ENCODE measurements at places on chromosomes 7 and 10. TPM values are rescaled to one million over a fixed set of nuclear protein-coding genes. Genes with fewer than 3 reads are reported as not detected.

- DNase-seq = no peak
These were observed 139.1 kb downstream of the ARHGAP12 start for GRCh38 chr10:31789555-31789954.

DNA sequence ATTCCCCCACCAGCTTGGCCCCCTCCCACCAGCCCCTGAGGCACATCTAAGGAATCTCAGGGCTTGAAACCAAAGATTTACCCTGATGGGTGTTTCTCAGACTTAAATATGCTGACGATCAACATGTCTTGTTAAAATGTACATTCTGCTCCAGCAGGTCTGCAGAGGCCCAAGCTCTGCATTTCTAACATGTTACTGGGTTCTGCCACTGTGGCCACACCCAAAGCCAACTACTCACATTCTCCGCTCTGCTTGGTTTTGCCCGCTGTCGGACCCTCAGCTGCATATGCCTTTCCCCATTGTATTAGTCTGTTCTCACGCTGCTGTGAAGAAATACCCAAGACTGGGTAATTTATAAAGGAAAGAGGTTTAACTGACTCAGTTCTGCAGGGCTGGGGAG lies 8.9 kb downstream of the PIP4K2A start:
- DNase-seq = no peak

GRCh38 chr7:146728141-146728540 lies 611.5 kb downstream of the CNTNAP2 start:
- no peak for DNase-seq

DNA sequence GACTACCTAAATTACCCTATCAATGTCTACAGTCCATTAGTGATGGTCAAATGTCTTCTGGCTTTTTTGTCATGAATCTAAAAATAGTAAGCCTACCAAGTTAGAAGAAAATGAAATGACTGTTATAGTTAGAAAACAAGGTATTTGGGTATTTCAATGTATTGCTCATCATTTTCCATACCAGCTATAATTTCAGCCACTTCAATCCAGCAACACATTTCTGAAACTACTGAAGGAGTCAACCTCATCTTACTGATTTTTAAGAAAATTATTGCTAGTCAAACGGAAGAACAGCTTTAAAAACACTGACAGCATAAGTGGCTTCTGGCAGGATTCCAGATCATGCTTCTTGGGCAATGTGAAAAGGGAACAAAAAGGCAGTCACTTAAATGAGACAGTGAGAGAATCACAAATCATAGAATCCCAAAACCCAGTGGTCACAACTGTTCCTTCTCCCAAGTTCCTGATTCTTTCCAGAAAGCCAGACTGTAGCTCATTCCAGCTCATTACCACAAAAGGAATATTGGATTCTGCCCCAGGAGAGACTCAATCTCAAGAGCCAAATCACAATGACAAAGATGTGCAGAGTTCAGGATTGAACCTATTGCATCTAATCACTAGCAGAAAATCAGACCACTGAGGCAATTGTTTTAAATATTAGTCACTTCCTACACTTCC lies 61.2 kb upstream of the LRRN3 start:
- DNase-seq = peak; percentile 48

GRCh38 chr10:110568055-110568735 lies 700 bp downstream of the SMC3 start:
- DNase-seq = peak; percentile 49

DNA sequence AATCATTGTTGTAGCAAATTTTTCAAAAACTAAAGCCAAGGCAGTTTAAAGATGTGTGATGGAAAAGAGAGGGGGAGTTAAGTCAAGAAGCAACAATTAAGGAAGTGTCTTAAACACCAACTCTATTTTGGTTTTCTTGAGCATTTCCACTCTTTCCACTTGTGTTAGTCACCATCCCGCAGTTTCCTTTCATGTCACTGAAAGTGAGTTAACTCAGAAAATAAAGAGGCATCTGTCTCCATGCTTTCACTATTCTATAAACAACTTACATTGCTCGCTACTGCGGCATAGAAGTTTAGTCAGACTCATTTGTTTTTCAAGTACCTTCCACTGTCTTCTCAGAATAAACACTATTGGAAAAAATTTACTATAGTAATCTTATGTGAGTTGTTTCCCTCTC lies 284.9 kb upstream of the SEMA3D start:
- peak; percentile 32 for DNase-seq

DUSP5 gene
- total RNA-seq = 2.0 TPM

ANKRD1 gene
- 25.6 TPM for total RNA-seq

DNA sequence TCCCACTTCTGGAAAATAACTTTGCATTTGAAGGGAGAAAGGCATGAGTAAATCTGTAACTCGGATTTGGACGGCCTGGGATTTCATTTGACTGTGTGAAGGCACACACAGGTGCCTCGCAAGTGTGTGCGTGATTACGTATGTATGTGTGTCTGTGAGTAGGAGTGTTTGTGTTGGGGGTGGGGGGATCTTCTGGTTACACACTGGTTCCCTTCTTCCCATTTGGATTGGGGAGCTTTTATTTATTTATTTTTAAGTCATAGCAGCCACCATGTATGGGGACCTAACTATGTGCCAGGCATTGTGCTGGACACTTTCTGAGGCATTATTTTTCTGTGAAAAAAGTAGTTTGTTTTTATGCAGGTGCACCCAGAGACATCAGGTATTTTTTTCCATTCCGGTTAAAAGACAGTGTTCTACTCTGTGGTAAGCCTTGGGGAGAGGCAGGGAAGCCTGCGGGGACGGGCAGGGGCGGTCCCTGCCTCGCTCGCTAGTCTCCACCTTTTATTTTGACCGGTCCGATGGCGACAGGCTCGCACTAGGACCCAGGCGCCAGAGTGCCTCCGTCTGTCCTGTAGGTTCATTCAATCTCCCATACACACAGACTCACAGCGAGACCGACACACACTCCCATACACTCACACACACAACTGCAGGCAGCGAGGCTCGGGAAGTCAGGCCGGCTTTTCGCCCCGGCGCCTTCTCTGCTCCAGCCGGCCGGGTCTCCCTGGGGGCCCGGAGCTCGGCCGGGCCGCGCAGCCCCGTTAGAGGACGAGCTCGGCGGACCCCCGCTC lies at the start of gene MXI1:
MXI1 (plus strand) TSS at position 595 of the 794 bp plus-strand sequence. CDS start 204 bp downstream, outside the sequence.
- DNase-seq = peak; percentile 91

OR2A5 gene
- not detected for total RNA-seq

DNA sequence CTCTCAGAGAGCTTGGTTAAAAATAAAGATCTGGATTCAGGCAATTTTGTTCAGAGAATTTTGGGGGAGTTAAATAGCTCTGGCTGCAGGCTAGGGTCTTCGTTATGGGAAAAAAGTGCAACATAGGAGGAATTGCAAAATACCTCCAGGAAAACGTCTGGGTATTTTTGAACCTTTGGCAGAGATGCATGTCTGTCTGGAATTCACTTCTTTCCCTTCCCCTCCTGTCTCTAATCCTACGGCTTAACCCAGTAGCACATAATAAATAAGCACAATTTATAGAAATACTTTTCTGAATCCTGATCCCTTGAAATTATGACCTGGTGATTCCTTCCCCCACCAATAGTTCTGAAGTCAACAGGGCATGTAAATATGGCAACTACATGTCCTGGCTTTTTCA lies 19.3 kb upstream of the NUP205 start:
- DNase-seq = peak; percentile 69

CFAP46 gene
- total RNA-seq = 0.22 TPM

NUDT1 gene
- 29.7 TPM for total RNA-seq

CTAGE4 gene
- total RNA-seq = 0.09 TPM

DNA sequence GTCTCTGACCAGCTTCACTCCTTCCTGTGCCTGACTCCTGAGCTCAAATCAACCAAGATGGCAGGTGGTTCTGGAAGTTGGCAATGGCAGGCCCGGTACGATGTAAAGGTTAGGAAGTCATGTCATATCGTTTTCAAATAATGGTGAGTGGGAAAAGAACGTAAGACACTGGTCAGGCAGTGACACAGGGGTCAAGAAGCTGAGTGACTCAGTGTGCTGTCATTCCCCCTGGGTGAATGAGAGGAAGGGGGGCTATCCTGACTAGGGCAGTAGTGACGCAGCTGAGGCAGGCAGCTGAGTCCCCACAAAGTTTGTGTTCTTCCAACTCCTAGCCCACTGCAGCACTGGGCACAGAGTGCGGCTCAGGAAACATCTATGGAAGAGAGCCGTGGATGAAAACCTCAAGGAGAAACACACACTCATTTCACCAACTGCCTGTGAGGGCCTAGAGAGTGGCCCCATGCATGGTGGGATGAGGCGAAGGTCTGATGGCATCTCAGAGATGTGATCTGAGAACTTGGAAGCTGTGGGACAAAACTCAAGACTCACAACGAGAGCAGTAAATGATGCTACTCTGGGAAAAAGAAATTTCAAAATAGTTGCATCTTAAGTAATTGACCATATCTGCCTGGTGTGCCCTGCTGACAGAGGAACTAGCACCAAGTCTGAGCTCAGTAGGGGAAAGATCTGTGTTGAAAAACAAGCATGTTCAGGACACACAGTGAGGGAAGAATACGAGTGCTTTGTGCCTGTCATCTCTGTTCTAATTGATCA lies 23.2 kb downstream of the CREB3L2 start:
- DNase-seq = peak; percentile 69

DNA sequence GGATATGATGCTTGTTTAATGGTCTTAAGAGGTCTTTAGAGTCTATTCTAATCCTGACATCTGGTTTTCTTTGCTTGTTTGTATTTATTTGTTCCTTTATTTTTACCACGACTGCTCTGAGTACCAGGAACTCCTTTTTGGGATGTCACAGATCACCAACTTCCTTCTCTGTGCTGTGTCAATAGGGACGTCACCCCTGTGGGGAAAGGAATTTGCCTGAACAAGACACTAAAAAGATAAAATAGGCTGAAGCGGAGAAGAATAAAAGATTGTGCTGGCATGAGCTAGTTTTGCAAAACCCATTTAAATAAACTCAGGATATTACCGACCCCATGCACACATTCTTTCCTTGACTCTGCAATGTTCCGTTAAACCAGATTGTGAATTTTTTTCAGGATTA lies 27.7 kb downstream of the MGMT start:
- no peak for DNase-seq

WEE2 gene
- 0.09 TPM for total RNA-seq

DNA sequence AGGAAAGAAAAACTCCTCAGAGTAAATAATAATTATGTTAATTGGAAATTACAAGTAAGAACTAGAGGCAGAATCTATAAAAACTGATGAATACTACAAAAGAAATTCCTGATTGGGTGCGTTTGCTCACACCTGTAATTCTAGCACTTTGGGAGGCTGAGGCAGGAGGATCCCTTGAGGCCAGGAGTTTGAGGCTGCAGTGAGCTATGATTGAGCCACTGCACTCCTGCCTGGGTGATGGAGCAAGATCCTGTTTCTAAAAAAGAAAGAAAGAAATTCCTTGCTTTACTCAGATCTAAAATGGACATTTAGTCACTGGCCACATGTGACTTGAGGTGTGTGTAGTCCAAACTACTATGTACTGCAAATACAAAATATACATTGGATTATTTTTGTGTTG lies 42.0 kb downstream of the MCU start:
- no peak for DNase-seq

IL6 gene
- total RNA-seq = 0.44 TPM

- DNase-seq = no peak
These were observed 22.1 kb downstream of the NMT2 start for GRCh38 chr10:15146366-15146765.

GRCh38 chr7:30511973-30512662 lies 7.5 kb upstream of the GGCT start:
- DNase-seq = no peak

DNA sequence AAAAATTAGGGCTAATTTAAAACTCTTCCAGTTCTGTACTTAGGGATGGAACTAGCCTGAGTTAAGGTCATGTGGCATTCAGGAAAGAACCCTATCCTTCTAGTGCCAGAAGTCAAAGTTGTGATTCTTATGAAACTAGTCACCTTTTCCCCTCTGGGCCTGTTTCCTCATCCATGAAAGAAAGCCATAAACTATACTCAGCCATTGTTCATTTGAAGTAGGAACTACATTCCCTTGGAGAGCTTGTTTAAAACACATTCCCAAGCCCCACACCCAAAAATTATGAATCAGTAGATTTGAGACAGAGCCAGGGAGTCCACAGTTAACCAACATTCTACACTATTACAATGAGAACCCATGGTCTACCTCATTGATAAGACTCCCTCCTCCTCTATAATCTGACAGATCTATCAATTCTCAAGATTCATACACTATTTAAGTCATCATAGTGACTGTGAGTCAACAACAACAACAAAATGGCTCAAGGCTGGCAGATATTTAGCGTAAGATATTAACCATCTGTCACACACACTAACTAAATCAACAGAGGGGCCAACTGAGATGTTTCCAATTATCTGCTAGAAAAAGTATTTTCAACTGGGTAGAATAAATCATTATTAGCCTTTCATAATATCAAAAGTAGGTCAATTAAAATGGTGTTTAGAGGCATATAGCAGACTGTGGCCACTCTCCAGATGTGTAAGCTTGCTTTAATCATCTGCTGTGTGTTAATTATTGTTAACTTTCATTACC lies 102.3 kb downstream of the SLC25A13 start:
- no peak for DNase-seq

GPR26 gene
- total RNA-seq = not detected

HOXA9 gene
- 16.6 TPM for total RNA-seq

PGAM2 gene
- 412 TPM for total RNA-seq

GRCh38 chr10:71304914-71305313 lies 14.1 kb upstream of the SLC29A3 start:
- no peak for DNase-seq

ZNF467 gene
- 3.0 TPM for total RNA-seq

GRCh38 chr10:124185084-124185483 lies 91.7 kb upstream of the CHST15 start:
- DNase-seq = no peak

GRCh38 chr7:95772771-95773581 lies 622 bp downstream of the DYNC1I1 start:
- DNase-seq = peak; percentile 11

TRIL gene
- total RNA-seq = 16.9 TPM

GRCh38 chr7:4692055-4692454 lies 10.0 kb downstream of the FOXK1 start:
- DNase-seq = peak; percentile 93

GRCh38 chr10:132655735-132656134 lies 118.1 kb downstream of the INPP5A start:
- DNase-seq = no peak

SFRP5 gene
- total RNA-seq = 0.75 TPM

PCBD1 gene
- total RNA-seq = 66.5 TPM

GRCh38 chr7:66950311-66950710 lies 29.3 kb downstream of the TMEM248 start:
- no peak for DNase-seq

GRID2IP gene
- 0.09 TPM for total RNA-seq

ZNF789 gene
- total RNA-seq = 22.0 TPM

TMEM270 gene
- not detected for total RNA-seq

DNA sequence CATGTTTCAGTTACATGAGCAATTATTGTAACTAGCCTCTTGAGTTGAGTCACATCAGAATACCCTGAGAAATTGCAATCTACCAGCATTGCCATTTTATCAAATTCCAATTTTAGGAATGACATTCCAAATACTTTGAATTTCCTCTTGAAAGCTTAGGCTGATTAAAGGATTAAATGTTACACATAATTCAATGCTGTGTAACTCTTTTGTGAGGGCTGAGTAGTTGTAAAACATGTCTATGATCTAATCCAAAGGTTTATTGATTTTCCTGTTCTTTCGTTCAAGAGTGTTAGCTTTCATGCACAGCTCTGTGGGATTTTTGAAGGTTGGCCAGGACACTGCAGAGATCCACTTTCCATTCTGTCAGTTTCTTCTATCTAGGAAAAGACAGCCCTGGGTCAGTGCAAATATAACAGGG lies 193.1 kb downstream of the SORCS1 start:
- peak; percentile 65 for DNase-seq

Measured in muscle of leg (tissue), 16 donors.